Brain microvascular endothelial cell (primary cell): ENCODE measurements at places on chromosomes 4 and X.

- no peak for DNase-seq
Observed at GRCh38 chrX:107298276-107298675, 91.9 kb downstream of the DNAAF6 start.

DNA sequence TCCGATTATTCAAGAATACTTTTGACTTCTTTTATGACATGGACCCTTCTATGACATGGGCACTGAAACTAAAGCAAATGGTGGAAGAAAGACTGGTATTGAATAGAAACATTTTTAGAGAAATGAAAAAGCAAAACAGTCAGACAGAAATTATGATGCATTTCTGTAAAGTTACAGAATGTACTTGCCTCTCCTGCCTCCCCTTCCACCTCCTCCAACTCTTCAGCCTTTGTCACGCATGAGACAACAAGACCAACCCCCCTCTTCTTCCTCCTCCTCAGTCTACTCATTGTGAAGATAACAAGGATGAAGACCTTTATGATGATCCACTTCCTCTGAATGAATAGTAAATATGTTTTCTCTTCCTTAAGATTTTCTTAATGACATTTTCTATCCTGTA is 46.3 kb upstream of the HUWE1 start:
- DNase-seq, result no peak

DNA sequence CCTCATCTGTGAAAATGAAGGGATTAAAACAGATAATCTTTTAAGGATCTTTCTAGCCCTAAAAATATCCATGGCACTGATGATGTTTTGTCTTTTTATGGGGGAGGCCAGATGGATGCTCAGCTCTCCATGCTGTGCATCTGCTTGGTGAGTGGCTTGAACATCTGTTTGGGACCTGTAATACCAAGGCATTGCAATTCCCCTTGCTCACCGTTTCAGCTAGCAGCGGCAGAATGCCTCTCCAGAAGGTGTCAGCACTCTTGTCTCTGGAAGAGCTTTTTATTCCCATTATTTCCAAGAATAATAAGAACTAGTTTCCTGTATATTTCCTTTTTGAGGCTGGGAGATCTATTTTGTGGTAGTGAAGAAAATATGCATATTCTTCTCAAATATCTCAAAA is 151.9 kb upstream of the ANK2 start:
- no peak for DNase-seq

GRCh38 chrX:1400742-1401471 is 9.0 kb upstream of the SLC25A6 start:
- no peak for DNase-seq

DNA sequence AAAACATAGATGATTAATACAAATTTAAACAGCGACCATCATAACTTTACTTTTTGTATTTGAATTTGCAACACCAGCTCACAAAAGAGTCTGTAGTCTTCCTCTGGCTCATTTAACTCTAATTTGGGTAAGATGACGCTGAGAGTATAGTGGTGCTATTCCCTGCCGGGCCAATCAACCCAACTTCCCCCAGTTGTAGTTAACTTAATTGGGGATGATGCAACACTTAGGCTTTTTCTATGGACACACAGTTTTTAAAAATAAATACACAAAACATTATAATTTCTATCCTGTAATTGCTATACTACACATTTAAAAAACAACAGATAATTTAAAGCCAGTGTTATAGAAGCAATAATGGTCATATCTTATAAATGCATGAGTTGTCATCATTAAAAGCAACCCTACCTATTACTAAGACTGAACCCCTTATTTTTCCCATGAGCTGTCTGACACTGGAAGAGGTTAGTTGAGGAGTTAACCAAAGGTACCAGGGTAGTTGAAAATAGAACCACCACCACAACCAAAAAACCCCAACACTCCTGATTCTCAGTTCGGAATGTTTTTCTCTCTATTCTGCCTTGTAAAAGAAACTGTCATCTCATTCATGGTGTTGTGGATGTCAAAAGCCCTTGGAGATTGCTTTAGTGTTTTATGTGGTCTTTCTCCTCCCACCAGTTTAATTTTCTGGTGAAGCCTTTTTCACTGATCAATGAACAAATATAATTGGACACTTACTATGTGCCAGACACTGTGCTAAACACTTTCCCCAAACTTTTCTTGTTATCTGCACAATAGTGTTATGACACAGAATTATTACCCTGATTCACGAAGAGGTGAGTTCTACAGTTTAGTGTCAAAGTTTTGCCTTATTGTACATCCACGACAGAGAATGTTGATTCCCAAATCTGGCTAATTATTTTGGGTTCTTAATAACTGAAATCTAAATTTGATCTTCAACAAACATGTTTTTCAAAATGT is 61.5 kb upstream of the RAPGEF2 start:
- no peak for DNase-seq

DNA sequence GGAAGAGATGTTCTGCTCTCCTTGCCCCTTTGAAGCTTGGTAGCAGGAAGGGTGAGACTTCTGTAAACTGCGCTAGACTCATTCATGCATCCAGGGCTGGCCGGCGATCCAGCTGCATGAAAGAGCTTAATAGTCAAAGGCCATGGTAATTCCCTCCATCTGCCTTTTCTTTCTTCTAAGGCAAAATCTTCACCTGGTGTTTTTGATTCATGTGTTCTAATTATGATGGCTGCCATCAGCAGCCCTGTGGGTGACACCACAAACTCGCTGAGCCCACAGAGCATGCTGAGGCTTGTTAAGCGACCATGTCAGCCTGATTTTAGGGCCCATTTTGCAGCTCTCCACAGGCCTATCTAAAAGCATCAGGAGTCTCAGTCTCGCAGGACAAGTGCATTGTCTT is 450.1 kb upstream of the TENM3 start:
- DNase-seq, result no peak

GRCh38 chr4:122803788-122804208 is 22.8 kb upstream of the FGF2 start:
- DNase-seq, result peak; percentile 68

DNA sequence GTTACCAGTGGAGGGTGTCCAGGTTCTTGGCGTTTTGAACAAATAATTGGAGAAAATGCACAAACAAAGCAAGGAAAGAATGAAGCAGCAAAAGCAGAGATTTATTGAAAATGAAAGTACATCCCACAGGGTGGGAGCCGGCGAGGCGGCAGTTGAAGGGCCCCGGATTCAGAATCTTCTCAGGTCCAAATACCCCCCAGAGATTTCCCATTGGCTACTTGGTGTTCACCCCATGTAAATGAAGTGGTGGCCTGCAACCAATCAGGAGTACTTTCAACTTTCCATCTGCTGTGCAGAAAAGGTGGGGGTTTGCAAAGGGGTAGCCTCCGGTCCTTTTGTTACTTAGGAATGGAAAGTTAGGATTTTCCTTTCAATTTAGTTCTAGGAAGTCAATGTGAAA is 1447.0 kb downstream of the C4orf33 start:
- DNase-seq, result no peak

GRCh38 chr4:87973283-87974169 is 2.0 kb upstream of the SPP1 start:
- peak; percentile 76 for DNase-seq

DNA sequence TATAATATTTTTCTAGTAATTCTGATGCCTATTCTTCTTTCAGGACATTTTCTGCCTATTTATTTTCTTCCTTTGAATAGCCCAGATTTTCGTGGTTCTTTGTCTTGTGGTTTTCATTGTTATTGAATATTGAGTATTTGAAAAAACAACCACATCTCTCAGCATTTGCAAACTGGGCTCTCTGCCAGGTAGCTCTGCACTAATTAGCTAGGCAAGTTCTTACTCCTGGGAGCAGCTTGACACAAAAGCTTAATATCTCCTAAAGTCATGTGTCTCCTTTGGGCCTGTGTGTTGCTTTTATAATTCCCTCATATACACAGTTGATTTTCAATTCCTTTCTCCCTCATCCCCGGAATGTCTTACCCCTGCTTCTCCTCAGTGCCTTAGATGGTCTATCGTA is 413.5 kb upstream of the GRIA3 start:
- no peak for DNase-seq

DNA sequence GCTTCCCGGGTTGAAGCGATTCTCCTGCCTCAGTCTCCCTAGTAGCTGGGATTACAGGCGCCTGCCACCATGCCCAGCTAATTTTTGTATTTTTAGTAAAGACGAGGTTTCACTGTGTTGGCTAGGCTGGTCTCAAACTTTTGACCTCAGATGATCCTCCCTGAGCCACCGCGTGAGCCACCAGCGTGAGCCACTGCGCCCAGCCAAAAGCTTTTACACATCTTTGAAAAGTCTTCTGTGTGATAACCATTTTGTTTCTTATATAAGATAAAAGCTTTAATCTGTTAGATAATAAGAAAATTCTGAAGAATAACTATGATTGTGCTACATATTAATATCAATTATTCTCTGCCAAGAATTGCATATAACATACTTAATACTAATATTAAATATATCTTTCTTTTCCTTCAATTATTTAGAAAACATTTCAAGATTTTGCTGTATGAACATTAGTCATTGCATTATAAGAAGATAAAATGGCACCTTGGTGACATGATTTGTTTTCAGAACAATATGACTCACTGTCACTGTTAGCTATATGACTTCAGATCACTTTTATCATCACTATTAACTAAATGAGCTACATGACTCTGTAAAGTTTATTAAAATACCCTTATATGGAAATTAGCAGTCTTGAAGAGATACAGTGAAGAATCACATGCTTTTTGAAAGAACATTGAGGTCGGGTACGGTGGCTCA is 33.4 kb downstream of the RUFY3 start:
- no peak for DNase-seq

- no peak for DNase-seq
Observed at GRCh38 chrX:9557521-9557920, 92.7 kb downstream of the TBL1X start.

DNA sequence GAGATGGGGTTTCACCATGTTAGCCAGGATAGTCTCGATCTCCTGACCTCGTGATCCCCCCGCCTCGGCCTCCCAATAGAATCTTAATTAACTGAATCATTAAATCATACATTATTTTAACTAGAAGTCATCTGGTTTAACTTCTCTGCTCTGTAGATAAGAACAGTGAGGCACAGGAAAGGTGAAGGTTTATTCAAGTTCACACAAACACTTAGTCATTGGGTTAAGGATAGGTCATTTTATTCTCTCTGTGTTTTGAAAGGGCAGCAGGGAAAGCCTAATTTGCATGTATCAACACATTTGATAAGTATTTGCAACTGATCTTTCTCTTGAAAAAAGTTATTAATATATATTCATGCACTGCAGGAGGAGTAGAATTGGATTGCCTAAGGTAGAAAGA is 1.1 kb upstream of the ETNPPL start:
- DNase-seq, result no peak
